ENCODE measurements at places on chromosomes 13 and 19.
A peak's percentile ranks its signal among the peaks of the same experiment; 100 is the strongest.

GRCh38 chr13:40776232-40776631, 5.2 kb upstream of the MRPS31 start:
- no peak for DNase-seq

GRCh38 chr13:50729177-50729576, 114.3 kb downstream of the DLEU7 start:
- DNase-seq = no peak

GRCh38 chr19:398719-399118, 10.2 kb downstream of the C2CD4C start:
- no peak for DNase-seq

DNA sequence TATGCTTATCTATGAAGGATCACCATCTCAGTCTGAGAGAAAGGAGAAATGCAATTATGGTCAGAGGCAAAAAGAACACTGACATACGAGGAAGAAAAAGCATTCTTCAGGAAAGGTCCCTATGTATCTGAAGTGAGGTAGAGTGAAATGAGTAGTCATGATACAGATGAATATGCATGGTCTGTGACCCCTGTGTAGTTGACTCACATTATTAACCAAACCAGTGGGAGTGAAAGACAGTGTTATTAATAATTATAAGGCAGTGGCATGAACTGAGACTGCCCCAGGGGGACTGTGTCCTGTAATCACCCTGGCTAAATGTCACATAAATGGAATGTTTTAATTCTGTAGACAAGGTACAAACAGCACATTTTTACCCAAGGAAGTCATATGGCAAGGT, 1320.2 kb upstream of the PCDH9 start:
- DNase-seq = no peak

DNA sequence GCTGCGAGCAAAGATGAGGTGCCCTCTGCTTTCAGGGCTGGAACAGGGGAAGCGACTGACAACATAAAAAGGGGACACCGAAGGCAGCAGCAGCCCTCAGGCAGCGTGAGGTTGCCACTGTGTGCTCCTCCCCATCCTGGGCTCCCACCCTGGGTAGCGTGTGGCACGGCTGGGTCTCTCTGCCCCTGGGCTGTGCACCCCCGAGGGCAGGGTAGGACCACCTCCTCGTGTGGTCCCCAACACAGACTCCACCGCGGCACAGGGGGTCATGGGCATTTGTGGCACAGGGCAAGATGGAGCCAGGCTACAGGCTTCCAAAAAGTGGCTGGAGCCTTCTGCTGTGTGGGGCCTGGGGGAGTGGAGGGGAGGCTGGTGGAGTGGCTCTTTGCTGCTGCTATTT, 6.5 kb upstream of the RSPH6A start:
- no peak for DNase-seq

- DNase-seq = no peak
Observed at GRCh38 chr19:30314056-30314804, 58.0 kb upstream of the ZNF536 start.

GRCh38 chr13:95296326-95296925, 4.8 kb downstream of the ABCC4 start:
- DNase-seq = no peak

GRCh38 chr19:31818798-31819105, 469.5 kb upstream of the TSHZ3 start:
- no peak for DNase-seq

DNA sequence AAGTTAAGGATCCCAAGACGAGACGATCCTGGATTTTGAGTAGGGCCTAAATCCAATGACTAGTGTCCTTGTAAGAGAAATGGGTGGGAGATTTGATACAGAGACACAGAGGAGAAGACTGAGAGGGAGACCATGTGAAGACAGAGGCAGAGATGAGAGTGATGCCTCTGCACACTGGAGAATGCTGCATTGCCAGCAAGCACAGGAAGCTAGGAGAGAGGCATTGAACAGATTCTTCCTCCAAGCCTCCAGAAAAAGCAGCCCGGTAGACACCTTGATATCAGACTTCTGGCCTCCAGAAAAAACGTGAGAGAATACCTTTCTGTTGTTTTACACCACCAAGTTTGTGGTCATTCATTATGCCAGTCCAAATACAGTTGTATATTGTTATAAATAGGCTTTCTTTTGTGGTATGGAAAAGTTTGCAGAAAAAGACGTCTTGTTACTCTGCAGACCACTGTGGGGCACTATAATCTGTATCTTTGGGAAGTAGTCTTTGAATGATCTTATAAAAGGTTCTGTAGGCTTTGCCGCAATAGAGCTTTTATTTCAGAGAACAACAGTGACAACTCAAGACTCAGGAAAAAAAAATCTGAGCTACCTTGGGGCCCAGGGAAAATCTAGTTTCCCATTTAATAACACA, 17.9 kb upstream of the RFC3 start:
- DNase-seq = no peak

GRCh38 chr19:14343286-14343685, 38.0 kb upstream of the ADGRE5 start:
- no peak for DNase-seq

DNA sequence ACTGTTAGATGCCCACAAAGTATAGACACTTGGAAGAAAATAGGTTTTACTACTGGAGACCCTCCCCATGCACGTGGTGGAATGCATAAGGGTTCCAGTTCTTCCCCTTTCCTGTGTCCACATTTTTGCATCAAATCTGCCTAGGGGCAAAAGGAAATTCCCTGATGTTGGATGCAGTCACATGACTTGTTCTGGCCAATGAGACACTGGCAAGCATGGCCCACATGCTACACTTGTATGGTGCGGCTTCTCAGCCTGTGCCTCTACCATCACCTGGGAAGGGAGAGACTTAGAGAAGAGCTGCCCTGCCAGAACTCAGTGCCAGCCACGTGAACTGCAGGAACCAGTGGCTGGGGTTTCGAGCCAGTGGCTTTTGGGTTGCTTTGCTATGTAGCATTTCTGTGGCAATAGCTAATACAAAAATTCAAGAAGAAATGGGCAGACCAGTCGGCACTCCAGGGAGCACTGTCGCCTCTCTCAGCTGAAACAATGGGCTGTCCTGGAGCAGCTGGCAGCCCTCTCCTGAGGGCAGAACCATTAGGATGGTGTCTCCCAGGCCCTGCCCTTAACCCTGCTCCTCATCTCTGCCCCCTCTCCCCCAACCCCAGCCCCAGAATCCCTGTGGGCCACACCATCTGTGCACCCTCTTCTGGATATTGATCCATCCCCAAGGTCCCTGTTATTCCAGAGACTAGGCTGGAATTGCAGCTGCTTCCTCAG, 634.0 kb downstream of the UQCRFS1 start:
- DNase-seq = no peak

DNA sequence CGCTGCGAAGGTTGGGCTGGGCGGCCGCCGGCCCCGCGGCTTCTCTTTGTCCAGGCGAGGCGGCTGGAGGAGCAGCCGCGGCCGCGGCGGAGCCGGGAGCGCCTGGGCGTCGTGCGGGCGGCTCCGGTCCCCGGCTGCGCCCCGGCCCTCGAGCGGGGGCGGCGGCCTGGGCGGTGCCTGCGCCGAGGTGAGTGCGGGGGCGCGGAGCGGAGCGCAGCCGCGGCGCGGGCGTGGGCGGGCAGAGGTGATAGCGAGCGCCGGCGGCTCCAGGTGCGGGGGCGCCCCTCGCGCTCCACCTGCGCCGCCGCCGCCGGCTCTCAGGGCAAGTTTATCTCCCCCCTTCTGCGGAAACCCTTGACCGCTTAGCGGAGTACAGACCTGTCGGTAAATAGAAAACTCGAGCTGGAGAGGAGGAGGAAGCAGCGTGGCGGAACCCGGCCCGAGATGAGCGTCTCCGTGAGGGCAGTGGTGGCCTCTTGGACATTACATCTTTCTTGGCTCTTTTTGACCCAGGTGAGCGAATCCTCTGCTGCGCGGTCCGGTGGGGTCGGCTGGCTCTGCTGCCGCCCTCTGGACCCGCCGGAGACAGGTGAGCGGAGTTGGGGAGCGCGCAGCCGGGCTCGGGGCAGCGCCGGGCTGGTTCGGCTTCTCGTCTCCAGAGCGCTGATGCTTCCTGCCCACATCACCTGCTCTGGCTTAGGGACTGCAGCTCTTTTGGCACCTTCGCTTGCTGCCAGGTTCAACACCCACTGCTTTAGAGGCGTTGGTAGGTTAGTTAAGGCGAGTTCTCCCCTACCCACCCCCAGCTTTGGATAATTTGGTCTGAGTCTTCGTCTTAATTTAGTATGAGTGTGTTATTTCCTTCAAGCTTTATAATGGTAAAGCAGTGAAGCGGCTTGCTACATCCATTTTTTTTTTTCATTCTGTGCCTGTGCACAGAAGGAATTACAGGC, at the start of gene MTUS2:
Gene MTUS2 (plus strand): TSS at position 241 of the 953 bp plus-strand sequence.
- no peak for DNase-seq

DNA sequence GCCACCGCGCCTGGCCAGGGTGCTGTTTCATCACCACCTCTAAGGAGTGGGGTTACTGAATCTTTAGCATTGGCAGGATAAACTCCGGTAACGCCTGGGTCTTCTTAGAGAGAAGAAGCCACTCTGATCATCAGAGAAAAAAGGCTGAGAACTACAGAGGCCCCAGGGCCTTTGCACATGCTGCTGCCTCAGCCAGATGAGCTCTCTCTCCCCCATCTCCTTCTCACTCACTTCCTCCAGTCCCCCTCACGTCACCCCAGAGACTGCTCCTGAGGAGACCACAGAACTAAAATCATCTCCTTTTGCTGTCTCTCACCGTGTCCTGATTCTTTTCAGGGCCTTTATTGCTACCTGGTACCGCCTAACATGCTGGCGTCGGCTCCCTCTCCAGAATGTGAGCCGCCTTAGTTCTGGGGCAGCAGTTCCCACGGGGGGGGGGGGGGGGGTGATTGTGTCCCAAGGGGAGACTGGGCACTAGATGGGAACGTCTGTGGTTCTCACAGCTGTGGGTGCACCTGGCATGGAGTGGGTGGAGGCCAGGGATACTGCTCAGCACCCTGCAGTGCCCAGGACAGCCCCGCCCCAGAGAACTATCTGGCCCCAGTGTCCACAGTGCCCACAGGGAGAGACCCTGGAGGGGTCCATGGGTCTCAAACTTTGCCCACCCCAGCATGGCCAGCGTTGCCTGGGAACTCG, 5.1 kb upstream of the DIRAS1 start:
- no peak for DNase-seq

- no peak for DNase-seq
Observed at GRCh38 chr19:23318143-23318542, 67.9 kb upstream of the ZNF724 start.

GRCh38 chr13:33560726-33561125, 257.2 kb upstream of the RFC3 start:
- no peak for DNase-seq

- DNase-seq = no peak
Observed at GRCh38 chr13:112443995-112444311, 67.8 kb downstream of the SPACA7 start.

GRCh38 chr13:35472323-35472881, 4.1 kb downstream of the MAB21L1 start:
- no peak for DNase-seq

- DNase-seq = no peak
Observed at GRCh38 chr13:47459512-47459911, 541.6 kb downstream of the SUCLA2 start.

DNA sequence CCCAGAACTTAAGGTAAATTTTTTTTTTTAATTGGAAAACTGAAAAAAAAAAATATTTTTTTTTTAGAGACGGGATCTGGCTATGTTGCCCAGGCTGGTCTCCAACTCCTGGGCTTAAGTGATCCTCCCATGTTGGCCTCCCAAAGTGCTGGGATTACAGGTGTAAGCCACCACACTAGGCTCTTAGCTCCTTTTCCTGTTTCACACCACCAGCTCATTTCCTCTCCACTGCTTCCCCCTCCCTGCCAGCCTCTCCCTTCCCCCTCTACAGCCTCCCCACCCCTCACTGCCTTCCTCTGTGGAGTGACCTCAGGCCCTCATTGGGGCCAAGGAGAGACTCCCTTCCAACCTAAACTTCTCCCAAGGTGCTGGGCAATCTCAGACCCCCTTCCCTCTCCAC, 4.2 kb upstream of the GIPR start:
- no peak for DNase-seq

DNA sequence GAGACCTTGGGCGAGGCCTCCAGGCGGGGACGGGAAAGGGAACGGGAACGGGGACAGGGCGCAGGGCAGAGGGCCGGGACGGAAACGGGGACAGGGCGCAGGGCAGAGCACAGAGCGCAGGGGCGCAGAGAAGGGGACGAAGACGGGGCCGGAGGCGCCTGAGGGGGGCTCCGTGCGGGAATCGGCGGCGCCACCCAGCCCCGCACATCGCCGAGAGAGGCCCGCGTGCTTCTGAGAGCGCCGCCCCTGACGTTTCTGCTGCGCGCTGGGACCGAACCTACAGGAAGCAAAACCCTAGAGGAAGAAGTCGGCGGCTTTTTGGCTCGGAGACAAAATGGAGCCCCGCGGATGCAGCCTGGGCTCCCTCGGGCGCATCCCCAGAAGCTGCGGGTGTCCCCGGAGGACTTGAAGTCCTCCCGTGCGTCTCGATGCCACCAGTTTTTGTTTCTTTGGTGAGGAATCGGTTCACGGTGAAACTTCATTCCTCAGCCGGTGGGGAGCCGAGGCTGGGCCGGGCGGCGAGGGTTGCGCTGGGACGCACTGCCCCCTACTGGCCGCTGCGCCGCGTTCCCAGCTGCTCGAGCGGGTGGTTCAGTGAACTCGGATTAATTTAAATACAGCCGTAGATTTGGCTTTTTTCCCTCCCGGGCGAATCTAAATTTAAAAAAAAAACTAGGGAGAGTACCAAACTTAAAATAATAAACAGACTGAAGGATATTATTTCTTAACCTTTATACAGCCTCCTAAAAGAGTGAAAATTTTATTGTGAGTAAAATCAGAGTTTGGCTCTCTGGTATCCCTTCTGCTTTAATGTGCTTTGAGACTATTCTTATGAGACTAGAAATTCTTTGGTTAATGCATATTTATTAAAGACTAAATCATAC, 350.0 kb upstream of the ARGLU1 start:
- peak; percentile 17 for DNase-seq

DNA sequence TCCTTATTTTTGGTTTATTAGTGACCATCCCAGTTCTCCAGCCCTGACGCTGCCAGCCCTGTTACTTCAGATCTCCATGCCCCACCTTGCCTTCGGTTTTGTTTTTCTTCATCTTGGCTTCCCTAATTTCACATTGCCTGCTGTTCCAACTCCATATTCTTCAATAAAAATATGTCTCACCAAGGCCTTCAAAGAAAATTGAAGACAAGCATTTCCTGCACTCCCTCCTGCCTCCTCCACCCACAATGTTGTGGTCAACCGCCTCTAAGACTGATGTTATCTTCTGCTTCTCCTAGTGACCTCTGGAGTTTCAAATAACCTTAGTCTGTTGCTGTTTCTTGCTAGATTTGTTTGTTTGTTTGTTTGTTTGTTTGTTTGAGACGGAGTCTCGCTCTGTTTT, 14.6 kb downstream of the PLD3 start:
- DNase-seq = no peak

All from GM04503 (cell line).